Activated naive CD8-positive, alpha-beta T cell treated with anti-CD3 and anti-CD28 coated beads, Interleukin-2, amount 50 U/mL, for 16 hours (primary cell): ENCODE measurements at places on chromosomes 6 and 20.
A peak's percentile ranks its signal among the peaks of the same experiment; 100 is the strongest.

GRCh38 chr6:29797135-29797534 lies 30.5 kb upstream of the HLA-G start:
- no peak for DNase-seq

DNA sequence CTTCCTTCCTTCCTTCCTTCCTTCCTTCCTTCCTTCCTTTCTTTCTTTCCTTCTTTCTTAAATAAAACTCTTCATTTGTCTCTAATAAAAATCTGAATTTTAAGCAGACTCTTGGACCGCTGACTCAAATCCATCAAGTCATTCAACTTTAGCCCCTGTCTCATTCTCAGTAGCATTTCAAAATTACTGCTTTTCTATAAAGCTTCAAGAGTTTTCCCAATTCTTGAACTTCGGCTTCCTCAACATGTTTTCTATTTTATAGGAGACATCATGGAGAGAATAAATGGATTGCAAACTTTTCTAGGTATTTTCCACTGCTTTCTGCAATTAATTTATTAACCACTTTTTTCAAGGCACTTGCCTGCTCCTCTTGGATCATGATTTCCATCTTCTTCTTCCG lies 497.1 kb upstream of the GJE1 start:
- no peak for DNase-seq

DNA sequence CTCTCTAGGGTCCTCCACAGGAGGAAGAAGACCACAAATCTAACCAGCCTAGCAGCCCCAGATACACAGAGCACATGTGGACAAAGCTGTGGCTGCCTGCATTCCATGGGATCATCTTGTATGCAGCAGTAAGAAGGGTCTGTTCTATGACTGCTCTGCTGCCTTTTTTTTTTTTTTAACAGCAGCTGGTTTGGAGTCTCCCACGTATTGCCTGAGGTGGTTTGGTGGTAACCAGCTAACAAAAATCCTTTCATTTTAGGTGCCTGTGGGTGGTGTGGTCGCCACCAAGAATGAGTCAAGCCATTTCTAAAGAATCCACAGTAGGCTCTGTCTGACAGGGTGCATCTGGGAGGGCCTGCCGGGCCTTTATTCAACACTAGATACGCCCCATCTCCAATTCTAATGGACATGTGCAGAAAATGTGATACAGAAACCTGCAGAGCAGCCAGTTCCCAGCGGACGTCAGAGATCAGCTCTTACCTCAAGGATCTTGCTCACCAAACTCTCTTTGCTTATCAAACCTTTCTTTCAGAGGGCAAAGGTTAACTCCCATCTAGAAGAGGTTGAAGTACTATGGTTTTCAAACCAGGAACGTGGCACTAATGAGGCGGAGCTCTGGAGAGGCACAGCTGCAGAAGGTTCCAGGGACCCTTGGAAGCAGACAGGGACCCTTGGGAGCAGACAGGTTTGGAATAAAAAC lies 32.0 kb downstream of the GNAS-AS1 start:
- DNase-seq: peak; percentile 17

GRCh38 chr20:53872561-53873229 lies 197.7 kb downstream of the BCAS1 start:
- DNase-seq: peak; percentile 33

GRCh38 chr6:132511210-132511830 lies 1.6 kb downstream of the STX7 start:
- DNase-seq: no peak

- no peak for DNase-seq
Observed at GRCh38 chr20:63507083-63507743, 8.3 kb upstream of the EEF1A2 start.

GRCh38 chr6:141925001-141925400 lies 207.7 kb upstream of the GJE1 start:
- DNase-seq: no peak

GRCh38 chr20:325889-326644 lies 715 bp downstream of the SOX12 start:
- no peak for DNase-seq

DNA sequence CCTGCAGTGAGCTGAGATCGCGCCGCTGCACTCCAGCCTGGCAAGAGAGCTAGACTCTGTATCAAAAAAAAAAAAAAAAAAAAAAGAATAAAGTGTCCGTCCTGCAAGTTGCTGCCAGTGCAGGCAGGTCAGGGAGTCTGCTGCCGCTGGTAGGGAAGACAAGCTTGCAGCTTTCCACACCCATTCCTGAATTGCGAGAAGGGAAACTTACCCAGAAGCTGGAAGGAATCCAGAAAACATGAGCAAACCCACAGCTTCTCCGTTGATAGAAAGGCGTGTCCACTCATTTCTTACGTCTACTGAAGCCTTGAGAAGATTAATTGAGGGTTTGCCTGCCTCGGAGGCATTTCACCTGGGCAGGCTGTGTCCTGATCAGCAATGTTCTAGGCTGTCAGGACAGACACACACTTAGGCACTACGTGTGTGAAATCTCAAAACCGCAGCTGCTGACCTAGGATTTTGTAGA lies 61.6 kb upstream of the DSP start:
- no peak for DNase-seq

DNA sequence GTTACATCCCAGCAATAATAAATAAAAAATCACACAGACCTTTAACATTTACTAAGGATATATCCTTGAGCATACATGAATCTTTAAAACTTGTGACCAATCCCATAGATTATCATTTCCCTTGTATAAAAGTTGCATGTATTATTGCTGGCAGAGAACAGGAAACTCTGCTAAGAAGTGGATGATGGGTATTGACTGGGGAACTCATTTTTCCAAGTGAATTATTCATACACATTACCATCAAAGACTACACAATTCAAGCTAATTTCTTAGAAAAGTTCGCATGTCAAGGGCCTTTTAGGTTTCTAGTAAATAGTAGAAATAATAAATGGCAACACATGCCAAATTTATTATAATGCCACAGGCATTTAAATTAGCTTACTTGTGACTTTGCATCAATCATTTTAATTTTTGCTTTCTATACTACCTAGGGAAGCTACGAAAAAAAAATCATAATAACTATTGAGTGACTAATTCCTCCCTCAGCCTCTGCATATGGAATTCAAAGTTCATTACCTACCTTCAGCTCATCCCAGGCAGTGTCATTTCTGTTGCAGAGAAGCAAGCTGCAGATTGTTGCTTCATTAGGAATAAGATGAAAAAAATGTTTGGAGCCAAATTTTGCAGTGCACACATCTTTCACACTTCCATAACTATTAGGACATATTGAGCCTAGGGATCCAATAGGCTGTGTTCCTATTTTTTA lies 25.8 kb downstream of the MKKS start:
- no peak for DNase-seq

DNA sequence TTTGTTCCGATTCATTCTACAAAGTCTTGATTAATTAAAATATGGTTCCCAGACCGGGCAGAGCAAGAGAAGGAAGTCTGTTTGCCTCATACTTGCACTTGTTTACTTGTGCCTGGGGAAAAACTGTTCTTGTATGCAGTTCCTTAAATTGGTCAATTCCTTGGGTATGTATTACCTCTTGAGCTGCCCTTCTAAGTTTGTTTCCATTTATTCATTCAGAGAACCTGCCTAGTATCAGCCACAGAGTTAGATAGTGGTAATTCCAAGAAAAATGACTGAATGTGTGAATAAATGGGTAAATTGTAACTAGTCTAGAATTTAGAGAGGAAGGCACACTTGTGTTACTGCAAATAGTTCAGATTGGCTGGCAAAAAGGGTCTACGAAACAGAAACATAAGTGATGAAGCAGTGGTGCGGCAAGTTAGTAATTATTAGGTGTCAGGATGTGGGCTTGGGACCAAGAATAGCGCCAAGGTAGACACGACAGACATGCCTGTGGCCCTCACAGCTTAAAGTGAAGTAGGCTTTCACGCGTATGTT lies 525 bp upstream of the MAK start:
- no peak for DNase-seq

DNA sequence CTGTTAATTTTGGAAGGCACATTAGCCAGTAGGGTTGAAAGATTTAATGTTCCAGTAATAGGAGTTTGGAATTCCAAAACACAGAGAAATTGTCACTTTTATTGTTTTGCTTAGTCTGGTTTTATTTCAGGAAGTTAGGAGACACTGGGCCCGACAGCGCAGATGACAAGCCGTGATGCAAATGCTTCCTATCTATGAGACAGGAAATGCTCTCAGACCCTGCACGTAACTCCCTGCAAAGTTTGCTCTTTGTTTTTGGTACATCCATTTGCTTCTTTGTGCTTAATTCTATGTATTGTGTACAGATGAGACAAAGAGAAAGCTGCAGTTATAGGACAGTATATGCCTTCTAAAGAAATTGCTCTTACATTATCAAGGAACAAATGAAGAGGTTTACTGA lies 201.6 kb upstream of the SGK1 start:
- DNase-seq: no peak

DNA sequence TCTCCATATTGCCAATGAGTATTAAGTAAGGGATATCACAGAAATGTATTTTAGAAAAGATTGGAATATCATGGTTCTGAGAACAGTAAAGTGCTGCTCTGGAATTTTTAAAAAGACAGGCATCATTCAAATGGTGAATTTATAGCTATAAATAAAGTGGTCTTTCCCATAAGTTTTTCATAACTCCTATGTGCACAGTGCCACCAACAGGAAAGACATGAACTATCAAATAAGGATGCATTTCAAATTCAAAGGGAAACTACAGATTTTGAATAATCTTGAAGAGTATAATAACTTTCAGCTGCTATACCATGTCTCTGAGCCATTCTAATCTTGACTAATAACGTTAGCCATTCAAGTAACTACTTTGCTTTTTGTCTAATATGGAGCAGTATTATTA lies 456.8 kb upstream of the GJE1 start:
- no peak for DNase-seq

DNA sequence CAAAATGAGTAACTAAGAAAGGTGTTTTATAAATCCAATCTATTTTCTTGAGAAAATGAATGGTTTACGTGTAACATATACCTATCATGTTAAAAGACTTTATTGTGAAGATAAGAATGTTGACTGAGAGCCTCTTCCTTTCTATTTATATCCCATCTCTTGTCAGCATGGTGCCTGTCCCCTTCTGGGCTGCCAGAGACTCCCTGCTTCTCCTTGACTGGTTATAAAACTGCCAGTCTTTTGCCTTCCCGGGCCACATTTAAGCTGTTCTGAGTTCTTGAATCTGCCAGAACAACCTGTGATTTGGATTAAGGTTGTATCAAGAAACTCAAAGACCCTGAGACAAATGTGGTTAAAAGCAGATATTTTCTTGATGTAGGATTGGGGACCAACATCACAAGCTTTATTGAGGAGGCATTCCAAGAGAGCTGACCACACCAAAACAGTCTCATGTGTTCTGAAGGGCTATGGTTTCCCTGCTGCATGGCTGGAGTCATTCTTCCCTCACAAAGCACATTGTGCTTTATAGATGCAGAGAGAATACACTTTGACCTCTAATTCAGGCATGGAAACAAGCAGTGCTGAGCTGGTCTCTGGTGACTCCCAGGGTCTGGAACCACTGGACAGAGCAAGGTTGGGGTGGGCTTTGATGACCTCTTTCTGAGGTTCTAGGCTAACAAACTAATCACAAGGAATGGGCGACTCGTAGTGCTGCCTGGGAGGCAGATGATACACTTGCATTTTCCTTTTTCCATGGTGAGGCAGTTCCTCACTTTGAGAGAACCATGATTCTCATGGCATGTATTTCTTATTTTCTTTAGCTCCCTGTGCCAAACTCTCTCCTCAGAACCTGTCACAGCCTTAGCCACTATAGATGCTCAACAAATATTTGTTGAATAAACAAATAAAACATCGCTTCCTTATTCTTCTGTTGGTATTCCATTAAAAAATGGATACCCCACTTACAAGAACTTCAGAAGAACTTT lies 205.0 kb upstream of the PREP start:
- no peak for DNase-seq

GRCh38 chr6:168284187-168284586 lies 35.4 kb downstream of the DACT2 start:
- DNase-seq: no peak

DNA sequence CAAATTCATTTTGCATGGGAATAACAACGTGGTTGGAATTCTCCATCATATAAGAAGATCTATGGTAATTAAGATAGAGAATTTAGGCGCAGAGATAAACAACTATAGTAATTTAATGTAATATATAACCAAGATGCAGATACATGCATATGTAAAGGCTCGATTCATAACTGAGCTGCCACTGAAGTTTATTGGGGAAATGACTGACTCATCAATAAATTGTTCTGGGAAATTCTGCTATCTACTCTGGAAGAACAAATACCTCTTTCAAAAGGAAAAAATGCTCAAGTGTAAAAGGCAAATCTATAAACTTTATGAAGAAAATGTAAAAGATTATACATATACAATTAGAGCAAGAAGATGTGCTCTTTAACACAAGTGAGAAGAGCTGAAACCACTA lies 596.4 kb downstream of the MMUT start:
- no peak for DNase-seq

DNA sequence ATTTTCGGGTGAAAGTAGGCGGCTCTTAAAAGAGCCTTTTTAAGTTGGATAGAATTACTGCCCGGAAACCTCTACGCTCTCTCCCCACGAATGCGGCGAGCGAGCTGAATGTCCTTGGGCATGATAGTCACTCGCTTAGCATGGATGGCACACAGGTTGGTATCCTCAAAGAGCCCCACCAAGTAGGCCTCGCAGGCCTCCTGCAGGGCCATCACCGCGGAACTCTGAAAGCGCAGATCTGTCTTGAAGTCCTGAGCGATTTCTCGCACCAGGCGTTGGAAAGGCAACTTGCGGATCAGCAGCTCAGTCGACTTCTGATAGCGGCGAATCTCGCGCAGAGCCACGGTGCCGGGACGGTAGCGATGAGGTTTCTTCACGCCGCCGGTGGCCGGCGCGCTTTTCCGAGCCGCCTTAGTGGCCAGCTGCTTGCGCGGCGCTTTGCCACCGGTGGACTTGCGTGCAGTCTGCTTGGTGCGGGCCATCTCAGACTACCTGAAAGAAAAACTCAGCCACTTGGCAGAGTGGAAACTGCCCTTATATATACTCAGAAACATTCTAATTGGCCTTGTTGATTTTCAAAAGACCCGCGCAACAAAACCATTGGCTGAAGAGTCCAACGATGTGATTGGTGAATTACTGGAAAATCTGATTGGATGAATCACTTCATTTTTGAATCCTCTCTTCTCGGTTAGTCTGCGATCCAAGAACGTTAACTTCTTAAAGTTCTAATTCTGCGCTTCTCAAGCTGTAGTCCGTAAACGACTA lies 93.9 kb upstream of the BTN3A2 start:
- peak; percentile 43 for DNase-seq

GRCh38 chr6:49668083-49668511 lies 31.5 kb upstream of the RHAG start:
- DNase-seq: no peak

DNA sequence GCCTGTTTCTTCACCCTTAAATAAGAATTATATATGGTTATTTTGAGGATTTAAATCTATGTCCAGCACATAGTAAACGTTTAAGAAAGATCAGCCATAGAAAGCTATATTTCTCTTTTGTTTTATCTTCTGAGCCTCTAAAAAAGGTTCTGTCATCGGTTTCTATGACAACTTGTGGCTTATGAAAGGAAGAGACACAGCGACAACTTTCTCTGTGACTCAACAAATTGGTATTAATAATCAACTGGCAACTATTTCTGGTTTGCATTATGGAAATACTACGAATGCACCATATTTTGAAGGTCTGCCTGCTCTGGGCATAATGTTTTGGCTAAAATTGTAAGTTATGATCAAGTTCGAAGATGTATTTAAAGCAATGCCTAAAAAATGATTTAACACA lies 751.0 kb downstream of the CD109 start:
- DNase-seq: no peak

- no peak for DNase-seq
Observed at GRCh38 chr6:125228981-125229479, 72.7 kb downstream of the HDDC2 start.
